ENCODE measurements at places on chromosomes 7 and 10.

DNA sequence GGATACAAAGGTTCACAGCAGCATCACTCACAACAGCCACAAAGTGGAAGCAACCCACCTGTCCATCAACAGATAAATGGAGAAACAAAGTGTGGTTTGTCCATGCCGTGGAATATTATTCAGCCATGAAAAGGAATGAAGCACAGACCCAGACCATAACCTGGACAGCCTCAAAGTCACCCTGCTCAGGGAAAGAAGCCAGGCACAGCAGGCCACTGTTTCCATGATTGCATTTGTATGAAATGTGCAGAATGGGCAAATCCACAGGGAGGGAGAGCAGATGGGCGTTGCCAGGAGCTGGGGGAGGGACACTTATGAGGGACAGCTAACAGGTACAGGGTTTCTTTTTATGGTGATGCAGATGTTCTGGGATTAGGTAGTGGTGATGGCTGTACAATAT is 30.3 kb downstream of the FOXL3 start:
- DNase-seq, result no peak

- DNase-seq, result no peak
These were observed 106.3 kb downstream of the KIAA1217 start for GRCh38 chr10:24315211-24315610.

- no peak for DNase-seq
These were observed 16.1 kb downstream of the GNAI1 start for GRCh38 chr7:80150611-80151273.

DNA sequence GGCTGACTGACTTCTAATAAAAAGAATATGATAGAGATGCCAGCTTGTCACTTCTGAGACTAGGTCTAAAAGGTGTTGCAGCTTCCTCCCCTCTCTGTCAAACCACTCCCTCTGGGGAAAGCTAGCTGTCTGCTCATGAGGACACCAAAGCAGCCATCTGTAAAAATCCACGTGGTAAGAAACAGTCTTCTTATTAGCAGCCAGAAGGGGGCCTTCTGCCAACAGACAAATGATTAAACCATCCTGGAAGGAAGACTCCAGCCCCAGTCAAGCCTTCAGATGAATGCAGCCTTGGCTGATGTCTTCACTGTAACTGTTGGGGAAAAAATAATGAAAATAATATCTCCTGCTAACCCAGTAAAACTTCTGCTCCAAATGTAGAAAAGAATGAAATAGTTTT is 41.9 kb upstream of the DAGLB start:
- DNase-seq, result no peak

DNA sequence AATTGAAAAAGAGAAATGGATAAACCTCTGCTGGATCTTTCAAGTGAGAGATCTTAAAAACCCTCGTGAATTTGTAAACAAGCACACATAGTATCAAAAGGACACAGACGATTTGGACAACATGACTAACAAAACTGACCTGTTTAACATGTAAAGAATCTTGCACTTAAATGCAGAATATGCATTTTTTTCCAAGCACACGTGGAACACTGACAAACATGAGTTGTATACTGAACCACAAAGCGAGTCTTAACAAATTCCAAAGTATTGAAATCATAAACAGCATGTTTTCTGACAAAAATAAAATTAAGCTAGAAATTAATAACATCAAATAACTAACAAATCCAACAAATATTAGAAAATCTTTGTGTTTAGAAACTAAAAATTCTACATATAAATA is 65.0 kb upstream of the ZNF746 start:
- no peak for DNase-seq

DNA sequence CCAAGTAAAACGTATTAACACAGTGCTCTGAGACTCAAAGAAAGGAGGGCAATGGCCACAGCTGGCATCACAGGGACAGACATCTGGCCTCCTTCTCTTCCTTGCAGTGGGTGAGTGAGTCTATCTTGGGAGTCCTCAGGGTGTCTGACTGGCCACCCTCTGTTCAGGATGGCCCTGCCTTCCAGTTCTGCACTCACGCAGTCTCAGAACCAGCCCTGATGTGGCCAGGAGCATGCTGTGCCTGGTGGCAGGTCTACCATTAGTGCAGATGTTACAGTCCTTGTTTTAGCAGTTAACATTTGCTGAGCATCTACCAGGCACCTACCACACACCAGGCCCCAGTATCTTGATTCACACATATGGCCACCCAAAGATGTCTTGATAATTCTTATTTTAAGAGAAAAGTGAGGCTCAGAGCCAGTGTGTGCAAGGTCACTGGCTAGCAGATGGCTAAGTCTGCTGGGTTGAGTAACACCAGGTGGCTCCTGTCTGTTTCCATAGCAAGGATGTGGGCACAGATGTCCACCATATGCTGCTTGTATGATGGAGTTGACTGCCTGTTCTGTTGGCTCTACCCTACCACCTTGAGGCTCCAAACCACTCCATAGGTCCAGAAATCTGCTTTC is 23.2 kb upstream of the ARHGAP22 start:
- DNase-seq, result no peak

- no peak for DNase-seq
These were observed 20.3 kb upstream of the PLXNA4 start for GRCh38 chr7:132596588-132596987.

GRCh38 chr10:29651767-29652166 is 17.0 kb upstream of the SVIL start:
- no peak for DNase-seq

- DNase-seq, result no peak
These were observed 28.6 kb upstream of the NRP1 start for GRCh38 chr10:33363106-33363505.

- DNase-seq, result no peak
These were observed 134.4 kb upstream of the UNC5B start for GRCh38 chr10:71077796-71078453.

- DNase-seq, result no peak
These were observed 346.8 kb downstream of the ABCA13 start for GRCh38 chr7:48518092-48518491.
